Fibroblast of skin of right biceps (primary cell): ENCODE measurements at places on chromosomes 12 and 14.

DNA sequence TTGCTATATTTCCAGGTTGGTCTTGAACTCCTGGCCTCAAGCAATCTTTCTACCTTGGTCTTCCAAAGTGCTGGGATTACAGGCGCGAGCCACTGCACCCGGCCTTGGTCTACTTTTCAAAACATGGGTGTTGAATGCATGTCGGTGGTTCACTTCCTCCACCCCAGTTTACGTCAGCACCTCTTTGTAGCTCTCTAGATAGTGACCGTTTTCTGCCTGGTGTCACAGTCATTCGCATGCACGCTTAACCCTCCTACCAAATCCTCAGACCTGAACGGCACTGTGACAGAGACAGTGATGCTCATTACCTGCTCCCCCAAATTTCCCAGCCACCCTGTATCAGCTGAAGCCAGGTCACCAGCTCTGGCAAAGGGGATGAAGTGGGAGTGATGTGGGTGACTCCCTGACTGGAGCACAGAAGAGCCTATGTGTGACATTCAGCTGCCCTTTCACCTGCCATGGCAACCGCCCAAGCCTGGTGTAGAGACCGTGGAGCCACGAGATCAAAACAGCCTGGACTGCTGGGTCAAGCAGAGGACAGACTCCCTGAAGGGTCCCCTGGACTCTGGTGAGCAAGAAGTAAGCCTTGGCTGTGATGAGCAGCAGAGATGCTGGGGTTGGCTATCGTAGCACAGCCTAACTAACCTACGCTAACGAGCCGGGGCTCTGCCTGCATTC is 66.2 kb upstream of the GPR68 start:
- DNase-seq: no peak

DNA sequence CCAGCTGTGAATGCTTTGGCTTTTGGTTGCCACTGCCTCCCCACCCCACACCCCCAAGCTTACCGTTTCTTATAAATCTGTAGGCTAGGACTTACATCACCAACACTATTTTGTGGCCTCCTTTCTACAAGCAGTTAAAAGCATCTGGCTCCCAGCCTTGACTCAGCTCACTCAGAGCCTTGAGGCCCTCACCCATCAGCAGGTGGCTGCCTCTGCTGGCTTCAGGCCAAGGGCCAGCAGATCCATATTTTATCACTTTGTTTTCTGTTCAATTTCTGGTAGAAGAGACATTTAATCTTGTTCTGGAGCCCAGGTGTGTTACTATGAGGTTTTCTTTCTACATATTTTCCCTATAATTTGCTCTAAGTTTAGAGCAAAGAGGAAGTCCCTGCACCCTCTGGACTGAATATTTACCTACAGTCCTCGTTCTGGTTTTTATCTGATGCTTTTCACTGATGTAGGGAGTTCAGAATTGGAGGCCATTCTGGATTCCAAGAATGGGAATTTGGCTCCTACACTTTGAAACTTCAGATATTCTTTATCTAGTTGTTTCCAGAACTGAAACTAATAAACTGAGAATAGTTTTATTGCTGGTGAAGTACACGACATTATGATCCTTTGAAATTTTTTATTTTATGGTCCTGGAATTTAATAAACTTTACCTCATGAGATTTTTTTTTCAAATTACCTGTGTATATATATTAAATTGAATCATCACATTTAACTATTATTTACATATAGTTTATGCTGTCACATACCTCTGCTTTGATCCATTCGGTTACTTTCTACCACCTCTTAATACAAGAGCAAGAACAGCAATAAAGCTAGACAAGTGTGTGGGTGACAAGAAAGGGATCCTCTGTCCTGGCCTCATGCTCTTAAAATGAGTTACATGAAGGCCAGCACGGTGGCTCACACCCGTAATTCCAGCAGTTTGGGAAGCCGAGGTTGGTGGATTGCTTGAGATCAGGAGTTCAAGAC is 22.2 kb downstream of the PLBD1 start:
- no peak for DNase-seq

DNA sequence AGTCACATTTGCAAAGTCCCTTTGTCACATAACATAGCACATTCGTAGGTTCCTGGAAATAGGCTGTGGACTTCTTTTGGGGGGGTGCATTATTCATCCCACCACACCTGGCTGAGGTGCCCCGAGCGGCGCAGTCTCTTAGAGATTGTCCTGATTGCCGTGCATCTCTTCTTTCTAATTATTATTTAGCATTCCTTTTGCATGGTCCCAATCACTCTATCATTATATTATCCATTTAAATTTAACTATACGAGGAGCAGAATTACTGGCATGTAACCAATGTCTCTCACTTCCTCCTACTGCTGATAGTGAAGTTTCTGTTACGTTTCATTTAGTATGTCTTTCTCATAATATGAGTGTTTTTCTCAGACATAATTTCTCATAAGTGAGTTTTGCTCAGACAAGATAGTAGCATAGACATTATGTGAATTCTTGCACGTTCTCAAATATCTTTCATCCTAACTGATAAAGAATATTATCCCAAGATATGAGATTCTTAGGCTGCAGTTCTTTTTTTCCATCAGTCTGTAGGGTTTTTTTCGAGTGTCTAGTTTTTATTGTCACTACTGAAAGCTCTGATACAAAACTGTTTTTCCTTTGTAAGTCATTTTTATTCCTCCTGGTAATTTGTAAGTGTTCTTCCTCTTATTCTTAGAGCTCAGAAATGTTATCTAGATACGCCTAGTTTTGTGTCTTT is 444.3 kb downstream of the NELL2 start:
- DNase-seq: no peak

DNA sequence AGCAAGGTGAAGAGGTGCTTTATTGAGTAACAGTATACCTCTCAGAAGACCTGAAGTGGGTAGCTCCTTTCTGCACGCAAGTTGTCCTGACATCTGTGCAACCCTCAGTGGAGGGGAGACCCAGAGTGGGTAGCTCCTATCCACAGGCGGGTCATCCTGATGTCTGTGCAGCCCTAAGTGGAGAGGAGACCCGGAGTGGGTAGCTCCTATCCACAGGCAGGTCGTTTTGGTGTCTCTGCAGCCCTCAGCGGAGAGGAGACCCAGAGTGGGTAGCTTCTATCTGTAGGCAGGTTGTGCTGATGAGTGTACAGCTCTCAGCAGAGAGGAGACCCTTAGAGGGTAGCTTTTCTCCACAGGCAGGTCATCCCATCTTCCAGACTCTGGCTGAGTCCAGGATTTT is 45.1 kb upstream of the PRPF39 start:
- no peak for DNase-seq

- DNase-seq: no peak
Observed at GRCh38 chr12:67754933-67755697, 106.6 kb downstream of the DYRK2 start.

DNA sequence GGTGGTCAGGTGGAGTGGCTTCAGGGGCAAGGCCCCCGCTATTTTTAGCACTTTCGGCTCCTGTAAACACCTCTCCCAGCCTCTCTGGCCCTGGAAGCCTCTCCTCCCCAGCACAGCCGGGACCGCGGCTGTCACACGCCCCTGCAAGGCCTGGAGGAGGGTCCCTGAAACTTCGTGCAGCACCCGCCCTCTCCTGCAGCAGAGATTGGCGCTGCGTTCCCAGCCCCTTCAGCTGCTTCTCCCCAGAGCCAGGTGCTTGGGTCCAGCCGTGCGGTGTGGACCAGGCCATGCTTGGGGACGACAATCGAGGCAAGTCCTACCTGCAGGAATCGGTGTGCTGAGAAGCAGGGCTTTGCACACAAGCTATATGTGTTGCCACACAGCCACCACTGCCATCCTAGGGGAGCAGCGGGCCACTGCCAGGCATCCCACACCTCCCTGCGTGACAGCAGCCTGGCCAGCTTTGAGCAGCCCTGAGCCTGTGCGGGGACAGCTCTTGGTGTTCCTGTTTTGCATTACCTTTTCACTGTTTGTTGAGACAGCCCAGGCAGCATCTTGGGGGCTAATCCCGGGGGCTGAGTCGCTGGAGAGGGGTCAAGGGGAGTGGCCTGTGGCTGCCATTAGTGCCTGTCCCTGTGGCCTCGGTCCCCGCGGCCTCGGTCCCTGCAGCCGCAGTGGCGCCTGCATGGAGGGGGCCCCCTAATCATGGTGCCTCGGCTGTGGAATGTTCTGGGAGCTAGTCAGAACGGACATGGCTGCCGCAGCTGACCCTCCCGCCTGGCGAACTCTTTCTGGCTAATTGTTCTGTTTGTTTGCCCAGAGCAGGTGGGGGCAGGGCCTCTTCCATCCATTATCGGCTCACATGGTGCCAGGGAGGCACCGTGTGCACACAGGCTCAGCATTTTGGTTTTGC is 27.6 kb upstream of the TRAF3 start:
- DNase-seq: no peak
